ENCODE measurements at places on chromosomes 16 and 17.

DNA sequence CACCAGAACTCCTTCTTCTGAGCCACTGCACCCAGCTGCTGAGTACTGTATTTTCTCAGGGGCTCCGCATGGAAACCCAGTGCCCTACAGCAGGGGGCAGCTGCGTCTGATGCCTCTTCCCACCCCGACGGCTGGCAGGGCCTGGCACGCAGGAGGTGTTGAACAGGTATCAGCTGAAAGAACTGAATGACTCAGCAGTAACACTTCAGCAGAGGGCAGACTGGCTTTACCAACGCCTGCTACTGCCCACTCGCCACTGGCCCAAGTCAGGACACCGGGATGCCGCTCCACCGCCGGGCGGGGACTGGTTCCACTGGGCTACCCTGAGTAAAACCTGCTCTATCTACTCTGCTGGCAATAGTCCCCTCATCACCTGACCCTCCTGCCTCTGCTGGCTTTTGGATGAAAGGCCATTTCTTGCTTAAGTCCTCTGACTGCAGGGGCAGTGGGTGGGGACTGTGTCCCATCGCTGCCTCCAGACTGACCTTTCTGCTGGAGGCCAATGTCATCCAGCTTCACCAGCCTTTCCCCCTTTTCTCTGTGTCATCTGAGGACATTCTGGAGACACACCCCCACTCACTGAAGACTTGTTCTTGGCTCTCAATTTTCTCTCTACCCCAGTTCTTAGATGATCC is 100.4 kb upstream of the FA2H start:
- DNase-seq = no peak

DNA sequence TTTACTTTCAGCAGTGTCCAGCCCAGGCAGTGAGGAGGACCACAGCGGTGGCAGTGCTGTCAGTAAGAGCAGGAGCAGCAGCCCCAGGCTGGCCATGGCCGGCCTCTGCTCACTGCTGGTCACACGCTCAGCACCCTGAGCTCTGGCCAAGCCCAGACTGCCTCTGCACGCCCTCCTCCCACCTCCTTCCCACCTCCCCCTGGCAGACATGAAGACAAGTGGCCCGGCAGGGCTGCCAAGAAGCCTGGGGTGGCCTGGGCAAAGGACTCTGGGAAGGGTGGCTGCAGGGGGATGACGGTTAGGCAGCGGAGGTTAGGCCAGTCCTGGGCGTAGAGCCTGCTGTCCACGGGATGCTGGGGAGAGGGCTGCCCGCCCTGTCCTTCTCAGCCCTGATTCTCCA is at the start of gene C16orf89:
Gene C16orf89, minus strand, starts transcription at position 144 of the 400 bp plus-strand sequence. Its CDS starts 48 bp downstream, at position 96.
- DNase-seq = no peak

DNA sequence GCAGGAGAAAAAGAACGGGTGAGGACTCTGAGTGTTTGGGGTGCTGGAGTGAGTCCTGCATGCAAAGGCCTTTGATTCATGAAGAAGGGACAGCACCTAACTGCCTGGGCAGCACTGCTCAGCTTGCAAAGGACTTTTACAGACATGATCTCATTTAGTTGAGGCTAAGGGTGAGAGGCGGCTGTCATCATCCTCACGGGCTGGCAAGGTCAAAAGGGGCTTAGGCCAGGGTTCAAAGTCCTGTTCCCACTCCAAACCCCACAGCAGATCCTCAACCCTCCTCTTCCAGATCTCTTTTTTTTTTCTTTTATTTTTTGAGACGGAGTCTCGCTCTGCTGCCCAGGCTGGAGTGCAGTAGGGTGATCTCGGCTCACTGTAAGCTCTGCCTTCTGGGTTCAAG is 4.8 kb downstream of the RHBDF2 start:
- DNase-seq = no peak

GRCh38 chr17:1490643-1491442 is 1.6 kb downstream of the MYO1C start:
- no peak for DNase-seq

DNA sequence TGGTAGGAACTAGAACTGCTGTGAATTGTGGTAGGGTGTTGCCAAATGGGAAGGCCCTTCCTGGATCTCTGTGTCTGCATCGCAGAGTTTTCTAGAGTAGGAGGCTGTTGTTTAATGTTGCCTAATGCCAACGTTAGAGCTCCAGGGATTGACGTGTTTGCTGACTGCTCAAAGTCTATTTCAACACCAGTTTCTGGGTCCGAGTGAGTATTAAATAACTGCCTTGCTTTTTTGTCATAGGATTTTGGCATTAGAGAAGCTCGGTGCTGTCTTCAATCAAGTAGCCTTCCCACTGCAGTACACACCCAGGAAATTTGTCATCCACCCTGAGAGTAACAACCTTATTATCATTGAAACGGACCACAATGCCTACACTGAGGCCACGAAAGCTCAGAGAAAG is 40.0 kb downstream of the SF3B3 start:
- DNase-seq = no peak

DNA sequence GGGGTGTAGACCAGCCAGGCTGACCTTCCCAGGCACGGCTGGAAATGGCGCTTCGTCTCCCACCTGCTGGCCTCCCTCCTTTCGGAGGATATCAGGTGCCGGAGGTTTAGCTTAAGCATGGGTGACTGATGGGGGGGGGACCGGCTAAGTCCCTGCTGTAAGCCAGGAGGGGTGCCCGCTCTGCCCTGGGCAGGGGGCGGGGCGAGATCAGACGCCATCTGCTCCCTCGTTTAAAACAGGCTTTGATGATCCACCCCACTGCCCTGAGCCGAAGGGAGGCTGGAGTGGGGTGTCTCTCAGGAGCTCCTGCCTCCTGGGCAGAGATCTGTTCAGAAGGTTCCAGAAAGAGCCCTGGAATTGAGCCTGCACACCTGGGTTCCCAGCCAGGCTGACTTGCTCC is 26.0 kb downstream of the C16orf74 start:
- no peak for DNase-seq

DNA sequence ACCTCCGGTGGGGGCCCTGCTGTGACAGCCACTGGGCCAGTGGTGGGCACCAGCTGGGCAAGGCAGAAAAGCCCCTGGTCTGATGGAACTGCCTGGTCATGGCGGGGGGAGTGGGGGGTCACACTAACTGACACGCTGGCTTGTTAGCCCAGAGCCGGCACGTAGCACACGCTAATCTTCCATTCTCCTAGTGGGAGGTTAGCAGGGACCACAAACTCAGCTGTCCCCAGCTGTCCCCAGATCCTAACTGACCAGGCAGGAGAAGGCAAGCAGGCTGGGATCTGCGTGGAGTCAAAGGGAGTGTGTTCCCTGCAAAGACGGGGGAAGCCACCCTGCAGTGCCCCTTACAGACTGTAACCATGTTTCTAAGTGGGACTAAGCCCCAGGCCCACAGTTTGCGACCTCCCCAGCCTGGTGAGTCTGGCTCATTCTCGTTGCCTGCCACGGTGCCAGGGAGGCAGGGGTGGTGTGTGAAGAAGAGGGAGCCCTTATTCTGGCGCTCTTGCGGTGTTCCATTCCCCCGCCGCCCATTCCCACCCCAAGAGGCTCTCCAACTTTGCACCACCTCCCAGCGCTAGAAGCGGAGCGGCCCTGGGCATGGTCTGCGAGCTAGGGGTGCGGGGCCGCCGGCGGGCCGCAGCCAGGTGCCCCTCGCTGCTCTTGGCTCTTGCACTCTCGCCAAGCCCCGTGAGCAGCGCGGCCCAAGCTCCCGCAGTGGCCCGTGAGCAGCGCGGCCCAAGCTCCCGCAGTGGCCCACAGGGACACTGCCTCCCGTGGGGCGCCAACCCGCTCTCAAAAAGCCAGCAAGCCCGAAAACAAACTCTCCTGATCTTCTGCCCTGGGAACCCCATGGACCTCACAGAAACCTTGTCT is 12.1 kb upstream of the ZNF423 start:
- no peak for DNase-seq

DNA sequence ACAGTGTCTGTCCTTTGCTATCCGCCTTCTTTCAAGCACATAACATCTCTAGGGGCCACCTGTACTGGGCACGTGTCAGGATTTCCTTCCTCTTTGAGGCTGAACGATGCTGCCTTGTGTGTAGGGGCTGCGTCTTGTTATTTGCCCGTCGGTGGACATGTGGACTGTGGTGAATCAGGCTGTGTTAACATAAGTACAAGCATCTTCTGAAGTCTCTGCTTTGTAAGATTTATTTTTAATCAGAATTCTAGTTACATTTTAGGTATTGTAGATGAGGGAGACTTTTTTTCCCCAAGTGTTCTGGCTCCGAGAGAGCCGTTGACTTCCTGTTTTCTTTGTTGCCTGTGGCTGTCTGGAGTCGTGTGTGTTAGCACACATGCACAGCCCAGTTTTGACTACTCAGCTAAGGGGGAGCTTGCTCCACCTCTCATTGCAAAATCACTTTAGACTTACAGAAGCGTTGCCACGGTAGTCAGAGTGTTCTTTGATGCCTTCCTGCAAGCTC is 26.1 kb downstream of the SPG7 start:
- DNase-seq = no peak

- peak; percentile 33 for DNase-seq
Observed at GRCh38 chr16:27676839-27677238, 126.9 kb downstream of the KATNIP start.

DNA sequence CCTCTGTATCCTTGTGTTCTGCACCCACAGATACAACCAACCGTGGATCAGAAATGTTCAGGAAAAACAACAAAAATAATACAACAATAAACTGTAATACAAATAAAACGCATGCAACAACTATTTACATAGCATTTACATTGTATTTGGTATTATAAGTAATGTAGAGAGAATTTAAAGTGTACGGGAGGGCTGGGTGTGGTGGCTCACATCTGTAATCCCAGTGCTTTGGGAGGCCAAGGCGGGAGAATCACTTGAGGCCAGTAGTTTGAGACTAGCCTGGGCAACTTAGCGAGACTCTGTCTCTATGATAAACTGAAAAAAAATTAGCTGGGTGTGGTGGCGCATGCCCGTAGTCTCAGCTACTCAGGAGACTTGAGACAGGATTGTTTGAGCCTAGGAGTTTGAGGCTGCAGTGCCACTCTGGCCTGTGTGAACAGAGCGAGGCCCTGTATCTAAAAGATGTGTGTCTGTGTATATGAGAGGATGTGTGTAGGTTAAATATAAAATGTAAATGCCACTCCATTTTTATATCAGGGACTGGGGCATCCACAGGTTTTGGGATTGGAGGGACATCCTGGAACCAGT is 13.3 kb downstream of the SEC14L1 start:
- no peak for DNase-seq

DNA sequence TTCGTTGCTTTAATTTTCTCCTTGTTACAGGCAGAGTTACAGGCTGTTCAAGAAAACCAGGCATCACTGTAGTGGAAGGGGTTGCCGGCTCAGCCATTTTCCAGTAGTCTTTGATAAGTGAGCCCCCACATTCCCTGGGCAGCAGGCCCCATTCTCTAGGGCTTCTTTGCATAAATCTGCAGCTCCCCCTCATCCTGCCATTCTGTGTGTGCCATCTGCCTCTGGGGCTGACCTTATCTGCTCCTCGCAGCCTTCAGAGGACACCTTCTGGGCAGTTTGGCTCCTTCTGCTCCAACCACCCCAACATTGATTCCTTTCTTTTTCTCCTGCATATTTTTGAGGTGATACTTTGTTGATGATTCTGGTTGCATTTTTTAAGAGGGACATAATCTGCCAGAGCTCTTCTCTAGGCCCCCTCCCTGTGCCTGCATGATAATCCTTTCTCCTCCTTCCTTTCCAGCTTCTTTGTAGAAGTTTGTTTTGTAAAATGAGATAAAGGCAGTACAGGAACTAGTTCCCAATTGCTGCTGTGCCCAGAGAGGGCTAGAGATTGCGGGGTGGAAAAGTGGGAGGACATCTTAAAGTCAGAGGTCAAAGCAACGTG is 17.1 kb downstream of the RND2 start:
- DNase-seq = no peak

All from brain microvascular endothelial cell (primary cell).